GM12878 (cell line): ENCODE measurements at places on chromosomes 2 and 18.

DNA sequence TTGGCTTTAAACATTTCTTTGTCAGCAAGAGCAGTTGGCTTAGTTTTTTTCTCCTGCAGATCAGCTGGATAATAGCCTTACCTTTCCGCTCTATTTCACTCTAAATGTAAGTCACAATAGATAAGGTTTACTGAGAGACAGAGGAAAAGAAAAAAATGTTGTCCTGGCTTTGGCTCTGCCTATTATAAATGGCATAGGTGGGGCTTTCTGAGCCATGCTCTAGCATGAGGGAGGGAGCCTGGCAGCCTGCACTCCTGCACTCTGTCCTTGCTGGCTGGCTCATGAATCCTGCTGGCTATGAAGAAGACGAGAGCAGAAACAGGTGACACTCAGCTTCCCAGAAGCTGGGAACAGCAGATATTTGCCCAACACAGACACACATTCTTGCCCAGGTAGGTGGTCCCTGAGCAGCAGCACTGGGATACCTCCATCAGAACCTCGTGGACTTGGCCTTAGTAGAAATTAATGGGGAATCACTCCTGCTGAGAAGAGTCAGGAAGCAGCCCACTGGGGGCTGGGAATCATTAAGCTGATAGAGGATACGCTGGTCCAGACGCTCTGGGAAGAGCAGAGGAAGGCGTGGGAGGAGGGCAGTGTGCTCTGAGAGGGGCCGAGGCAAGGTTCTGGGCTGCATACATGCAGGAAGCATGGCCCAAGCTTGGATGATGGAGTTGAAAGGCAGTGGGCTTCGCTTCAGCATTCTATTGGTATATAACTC, 514.4 kb upstream of the HS6ST1 start:
- DNase-seq, result no peak

DNA sequence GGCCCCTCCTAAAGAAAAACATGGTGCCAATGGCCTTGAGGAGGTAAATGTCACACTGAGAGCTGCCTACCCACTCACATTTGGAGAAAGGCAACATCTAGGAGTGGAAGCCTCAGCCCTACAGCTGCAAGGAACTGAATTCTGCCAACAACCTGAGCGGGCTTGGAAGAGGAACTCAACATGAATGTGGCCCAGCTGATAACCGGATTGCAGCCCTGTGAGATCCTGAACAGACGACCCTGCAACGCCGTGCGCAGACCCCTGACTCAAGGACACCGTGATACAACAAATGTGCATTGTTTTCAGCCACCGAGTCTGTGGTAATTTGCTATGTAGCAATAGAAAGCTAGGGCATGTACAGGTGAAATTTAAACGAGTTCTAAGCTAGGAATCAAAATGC, 99.4 kb downstream of the MYOM1 start:
- DNase-seq, result no peak

DNA sequence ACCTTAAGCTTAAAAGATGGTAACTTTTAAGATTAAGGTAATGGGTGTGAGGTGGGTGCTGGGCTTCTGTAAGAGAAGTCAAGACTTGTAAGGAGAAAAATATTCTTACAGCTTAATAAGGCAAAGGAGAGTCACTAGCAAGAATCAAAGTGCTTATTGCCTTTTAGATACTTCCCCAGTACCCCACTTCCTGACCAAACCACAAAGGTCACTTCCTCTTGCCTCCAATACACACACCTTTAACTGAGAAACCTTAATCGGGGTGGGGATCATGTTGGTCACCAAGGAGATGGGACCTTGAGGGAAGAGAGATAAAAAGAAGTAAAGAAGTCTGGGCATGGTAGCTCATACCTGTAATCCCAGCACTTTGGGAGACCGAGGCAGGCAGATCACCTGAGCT, 10.6 kb upstream of the ATG16L1 start:
- DNase-seq, result peak; percentile 53

GRCh38 chr2:198101688-198102087, 297.3 kb downstream of the PLCL1 start:
- DNase-seq, result no peak

GRCh38 chr2:232973011-232973735, 39.9 kb downstream of the NGEF start:
- no peak for DNase-seq

GRCh38 chr18:35466334-35466733, 31.4 kb downstream of the INO80C start:
- DNase-seq, result no peak

DNA sequence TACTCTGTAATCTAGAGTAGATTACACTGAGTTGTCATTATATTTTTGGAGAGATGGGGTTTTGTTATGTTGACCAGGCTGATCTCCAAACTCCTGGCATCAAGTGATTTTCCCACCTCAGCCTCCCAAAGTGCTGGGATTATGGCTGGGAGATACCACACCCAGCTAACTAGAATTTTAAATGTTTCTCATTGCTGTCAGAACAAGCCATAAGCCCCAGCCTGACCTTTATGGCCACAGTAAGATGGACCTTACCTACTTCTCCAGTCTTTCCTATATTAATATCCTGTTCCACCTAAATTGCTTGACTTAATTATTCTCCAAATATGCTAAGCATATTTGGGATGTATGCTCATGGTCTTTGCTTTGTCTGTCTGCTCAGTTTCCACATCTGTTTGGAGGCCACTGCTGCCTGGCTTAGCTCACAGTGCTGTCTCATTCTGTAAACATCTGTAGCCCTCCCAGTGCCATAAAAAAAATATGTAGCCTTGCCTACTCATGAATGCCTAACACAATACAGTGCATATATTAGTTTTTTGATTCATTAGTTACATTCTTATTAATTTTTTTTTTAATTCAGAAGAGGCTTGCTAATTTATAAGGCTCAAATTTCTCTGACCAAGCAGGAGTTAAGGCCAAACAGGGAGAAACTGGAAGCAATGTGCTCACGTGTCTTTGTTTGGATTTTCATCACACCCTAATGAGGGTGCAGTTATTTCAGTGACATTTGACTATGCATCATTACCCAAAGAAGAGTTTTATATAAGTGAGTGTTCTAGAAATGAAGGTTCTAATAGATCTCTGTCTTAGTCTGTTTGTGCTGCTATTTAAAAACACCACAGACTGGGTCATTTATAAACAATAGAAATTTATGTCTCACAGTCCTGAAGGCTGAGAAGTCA, 45.3 kb upstream of the PSME4 start:
- DNase-seq, result no peak

- DNase-seq, result no peak
Observed at GRCh38 chr2:152762202-152762601, 43.8 kb downstream of the ARL6IP6 start.

GRCh38 chr2:29487967-29488555, 372.8 kb downstream of the CLIP4 start:
- DNase-seq, result no peak

- no peak for DNase-seq
Observed at GRCh38 chr2:137172162-137172561, 406.8 kb downstream of the THSD7B start.

DNA sequence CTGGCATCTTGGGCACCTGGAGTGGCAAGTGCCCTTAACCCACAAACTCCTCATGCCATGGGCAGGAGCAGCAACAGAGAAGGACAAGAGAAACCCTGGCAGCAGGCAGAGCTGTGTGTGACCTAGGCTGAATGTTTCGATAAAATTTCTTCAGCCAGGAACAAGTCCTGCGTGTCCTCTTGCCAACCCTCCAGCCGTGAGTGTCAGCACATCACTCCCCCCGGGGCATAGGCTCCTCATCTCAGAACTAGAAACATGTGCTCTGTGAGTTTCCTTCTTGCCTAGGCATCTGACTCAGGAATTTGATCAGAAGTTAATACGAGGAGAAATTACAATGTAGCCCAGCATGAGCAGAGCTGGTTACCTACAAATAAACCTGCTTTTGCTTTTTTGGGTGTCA, 2.2 kb downstream of the ABCG8 start:
- no peak for DNase-seq

GRCh38 chr18:27860701-27861107, 316.2 kb downstream of the CDH2 start:
- peak; percentile 9 for DNase-seq

DNA sequence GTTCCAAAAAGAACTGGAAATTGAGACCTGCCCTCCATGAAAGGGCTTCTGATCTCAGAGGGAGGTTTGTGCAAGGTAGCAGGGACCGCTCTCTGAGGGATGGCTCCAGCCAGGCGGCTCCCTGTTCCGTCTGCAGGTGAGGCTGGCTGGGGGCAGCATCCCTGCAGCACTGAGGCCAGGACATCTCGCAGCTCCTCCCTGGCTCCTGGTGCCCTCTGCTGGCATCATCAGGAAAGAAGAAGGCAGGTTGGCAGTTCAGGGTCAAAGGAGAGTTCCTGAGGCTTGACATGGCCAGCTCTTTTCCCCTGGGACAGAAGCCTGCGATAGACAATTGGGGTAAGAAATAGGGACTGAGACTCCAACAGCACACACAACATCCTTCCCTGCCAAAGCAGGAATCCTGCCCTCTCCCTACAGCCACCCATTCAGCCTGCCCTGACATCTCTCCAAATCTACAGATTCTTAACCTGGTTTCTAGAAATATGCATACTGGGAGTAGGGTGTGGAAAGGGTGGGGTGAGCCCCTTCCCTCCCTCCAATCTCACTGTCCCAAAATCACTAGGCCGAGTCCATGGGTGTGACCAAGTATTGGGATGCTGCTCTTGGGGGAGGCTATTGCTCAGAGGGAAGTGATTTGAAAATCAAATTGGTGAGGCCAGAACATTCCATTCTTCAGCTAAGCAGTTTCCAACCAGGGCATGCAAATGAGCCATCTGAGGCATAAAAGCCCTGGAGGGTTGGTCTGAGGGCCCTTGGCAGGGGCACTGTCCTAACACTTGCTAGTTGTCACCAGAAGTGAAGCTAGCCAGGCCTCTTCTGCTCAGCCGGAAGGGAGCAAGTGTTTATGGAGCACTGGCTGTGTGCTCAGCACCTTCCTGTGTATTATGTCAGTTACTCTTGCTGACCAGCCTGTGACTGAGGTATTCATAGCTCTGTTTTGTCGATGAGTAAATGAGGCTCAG, 185.4 kb downstream of the TFCP2L1 start:
- DNase-seq, result no peak

- no peak for DNase-seq
Observed at GRCh38 chr2:234414596-234414995, 82.3 kb downstream of the ARL4C start.

DNA sequence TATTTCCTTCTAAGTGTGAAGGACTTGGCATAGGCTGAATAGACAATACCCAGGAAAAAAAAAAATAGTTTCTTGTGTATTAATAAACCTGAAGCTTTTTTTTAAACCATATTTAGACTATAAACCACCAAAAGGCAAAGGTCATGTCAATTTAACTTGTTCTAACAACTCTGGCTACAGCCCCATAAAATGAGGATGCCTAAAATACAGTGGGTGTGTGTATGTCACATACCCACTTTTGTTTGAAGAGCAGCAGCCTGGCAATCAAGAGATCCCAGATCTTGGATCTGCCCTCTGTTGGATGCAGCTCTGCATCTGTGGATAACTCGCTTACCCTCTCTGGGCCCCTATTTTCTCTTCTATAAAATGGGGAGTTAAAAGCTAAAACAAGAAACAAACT, 65.4 kb downstream of the SATB2 start:
- no peak for DNase-seq

GRCh38 chr2:233211548-233211895, 40.0 kb upstream of the ATG16L1 start:
- DNase-seq, result no peak

- no peak for DNase-seq
Observed at GRCh38 chr18:21330122-21330701, 88.2 kb downstream of the GREB1L start.

GRCh38 chr2:38203446-38203810, 127.5 kb upstream of the CYP1B1 start:
- DNase-seq, result no peak

- DNase-seq, result no peak
Observed at GRCh38 chr18:25223211-25223610, 128.8 kb downstream of the ZNF521 start.

- no peak for DNase-seq
Observed at GRCh38 chr18:79955302-79956075, 4.0 kb upstream of the SLC66A2 start.

GRCh38 chr2:240469740-240470139, 34.3 kb downstream of the GPC1 start:
- DNase-seq, result no peak

GRCh38 chr2:159186462-159186861, 100.0 kb downstream of the WDSUB1 start:
- peak; percentile 34 for DNase-seq

- no peak for DNase-seq
Observed at GRCh38 chr2:14942987-14943386, 310.5 kb downstream of the LRATD1 start.

GRCh38 chr2:15952451-15953146, 12.2 kb downstream of the MYCN start:
- DNase-seq, result no peak

DNA sequence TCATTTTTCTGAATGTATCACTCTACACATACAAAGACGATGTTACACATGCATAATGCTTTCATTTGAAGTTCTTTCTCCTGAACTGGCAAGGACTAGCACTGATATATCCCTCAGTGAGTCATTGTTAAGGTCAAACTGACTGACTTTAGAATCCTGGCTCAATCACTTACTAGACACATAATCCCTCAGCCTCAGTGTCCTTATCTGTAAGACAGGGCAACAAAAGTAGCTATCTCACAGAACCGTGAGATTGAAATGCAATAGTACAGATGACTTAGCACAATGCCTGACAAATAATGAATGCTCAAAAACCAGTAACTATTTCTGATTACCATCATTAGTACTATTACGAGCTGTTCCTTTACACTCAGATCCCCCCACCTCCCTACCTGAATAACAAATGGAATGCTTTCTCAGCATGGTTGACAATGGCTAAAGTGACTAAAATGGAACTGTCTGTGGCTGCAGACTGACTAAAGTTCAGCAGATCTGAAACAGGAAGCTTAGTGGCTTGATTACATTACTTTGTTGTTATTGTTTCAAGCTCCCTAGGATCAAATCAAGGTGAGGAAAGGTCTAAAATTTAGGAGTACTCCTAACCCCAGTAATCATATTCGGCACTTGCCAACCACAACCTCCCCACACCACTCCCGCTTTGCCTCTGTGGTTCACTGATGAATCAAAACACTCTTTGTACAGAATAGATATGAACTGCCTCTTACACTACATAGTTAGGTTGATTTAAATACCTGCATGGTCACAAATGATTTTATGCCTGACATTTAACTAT, 35.8 kb upstream of the CACNB4 start:
- DNase-seq, result peak; percentile 28

DNA sequence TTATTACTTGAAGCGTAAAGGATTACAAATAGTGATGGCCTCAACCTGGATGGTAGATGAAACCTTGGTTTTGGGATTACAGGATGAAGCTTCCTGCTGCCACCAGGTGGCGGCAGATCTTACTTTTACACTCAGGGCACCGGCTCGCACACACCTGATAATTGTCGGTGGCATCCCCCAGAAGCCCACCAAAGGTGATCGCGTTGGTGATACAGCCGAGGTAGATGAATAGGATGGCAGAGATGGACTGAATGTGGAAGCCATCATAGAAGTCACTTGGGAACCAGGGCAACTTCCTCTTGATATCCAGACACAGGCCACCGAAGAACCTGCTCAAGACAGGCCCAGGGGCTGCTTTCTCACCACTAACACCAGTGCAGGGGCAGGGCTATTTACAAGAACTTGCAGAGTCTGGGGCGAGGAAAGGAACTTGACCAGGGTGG, 51.8 kb downstream of the MTHFD2 start:
- DNase-seq, result peak; percentile 17
